Kidney epithelial cell (primary cell): ENCODE measurements at places on chromosomes 4 and X.

DNA sequence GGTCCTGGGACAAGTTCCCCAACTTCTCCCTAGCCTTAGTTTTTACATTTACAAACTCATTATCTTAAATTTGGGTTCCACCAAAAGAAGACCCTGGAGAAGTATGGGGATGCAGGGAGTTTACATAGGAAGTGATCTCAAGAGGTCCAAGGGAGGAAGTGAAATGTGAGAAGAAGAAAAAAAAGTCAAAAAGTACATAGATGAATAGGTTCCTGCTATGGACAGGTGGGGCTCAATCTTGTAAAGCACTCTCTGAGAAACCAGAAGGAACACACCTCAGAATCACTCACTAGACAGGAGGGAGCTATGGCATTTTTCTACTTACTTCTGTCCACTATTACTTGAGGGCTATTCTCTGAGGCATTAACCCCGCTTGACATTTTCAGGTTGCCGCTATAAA, 56.6 kb downstream of the ARHGAP6 start:
- no peak for DNase-seq

GRCh38 chr4:182219411-182220056, 23.7 kb upstream of the TENM3 start:
- DNase-seq, result no peak

DNA sequence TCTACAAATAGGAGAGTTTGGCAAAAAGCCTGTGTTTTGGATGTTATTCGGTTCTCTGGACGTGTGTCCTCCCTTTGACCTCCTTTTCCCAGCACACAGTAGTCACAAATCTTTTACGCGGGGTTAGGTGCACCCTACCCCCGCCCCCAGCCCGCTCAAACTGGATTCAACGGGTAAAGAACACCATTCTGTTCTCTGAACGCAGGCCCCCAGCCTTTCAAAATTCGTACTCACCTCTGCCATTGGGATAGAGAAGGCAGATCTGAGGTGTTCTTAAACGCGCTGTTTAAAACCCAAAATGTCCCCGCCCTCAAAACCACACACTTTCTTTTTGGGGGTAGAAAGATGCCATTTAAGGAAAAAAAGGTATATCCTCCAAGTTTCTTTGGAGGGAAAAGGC, 2.7 kb downstream of the LEF1 start:
- DNase-seq, result no peak

- peak; percentile 7 for DNase-seq
These were observed 40.7 kb downstream of the KLHL8 start for GRCh38 chr4:87179751-87180150.

DNA sequence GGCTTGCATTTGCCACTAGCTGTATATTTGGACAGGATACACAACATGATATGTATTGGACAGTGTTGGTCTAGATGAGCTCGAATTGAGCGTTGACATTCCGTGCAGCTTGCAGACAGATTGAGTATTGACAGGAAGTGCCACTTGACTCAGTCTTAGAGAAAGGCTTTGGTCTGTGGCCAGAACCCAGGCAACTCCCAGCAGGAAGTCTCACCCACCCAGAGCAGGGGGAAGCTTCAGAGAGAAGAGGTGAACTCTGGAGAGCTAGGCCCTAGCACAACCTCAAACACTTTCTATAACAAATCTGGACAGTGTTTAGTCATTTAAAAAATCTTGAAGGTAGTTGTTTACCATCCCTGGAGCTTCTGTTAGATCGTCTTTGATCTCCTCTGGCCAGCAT, 280.5 kb downstream of the FBXW7 start:
- no peak for DNase-seq

- no peak for DNase-seq
These were observed 117.9 kb downstream of the COL25A1 start for GRCh38 chr4:109184491-109184961.

GRCh38 chr4:122826553-122827257, at the start of gene FGF2:
TSS of gene FGF2 (plus strand) at chr4:122826831. CDS start at chr4:122827175, 344 bp downstream.
- DNase-seq, result no peak

DNA sequence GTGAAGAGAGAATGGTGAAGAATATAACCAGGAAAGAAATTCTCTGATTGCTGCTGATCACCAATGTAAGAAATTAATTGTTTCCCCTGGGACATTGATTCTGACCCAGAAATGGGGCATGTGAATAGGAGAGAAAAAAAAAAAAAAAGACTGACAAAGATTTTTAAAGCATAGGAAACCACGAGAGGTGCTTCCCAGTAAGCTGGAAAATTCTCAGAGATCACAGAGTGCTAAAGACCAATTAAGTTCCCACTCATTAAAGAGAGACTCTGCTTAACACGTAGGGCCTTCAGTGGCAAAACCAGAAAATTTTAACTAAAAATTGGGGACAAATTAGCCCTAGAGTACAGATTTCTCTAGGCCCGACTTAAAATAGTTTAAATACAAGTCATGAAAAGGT, 604.4 kb downstream of the ARAP2 start:
- no peak for DNase-seq

DNA sequence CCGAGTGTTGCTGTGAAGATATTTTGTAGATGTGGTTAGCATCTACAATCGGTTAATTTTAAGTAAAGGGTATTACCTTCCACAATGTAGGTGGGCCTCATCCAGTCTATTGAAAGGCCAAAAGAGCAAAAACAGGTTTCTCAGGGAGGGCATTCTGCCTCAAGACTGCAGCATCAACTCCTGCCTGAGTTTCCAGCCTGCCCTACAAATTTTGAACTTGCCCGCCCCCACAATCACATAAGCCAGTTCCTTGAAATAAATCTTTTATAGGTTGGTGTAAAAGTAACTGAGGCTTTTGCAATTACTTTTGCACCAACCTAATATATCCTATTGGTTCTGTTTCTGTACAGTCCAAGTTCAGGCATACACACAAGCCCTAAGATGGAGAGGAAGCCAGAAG, 22.1 kb upstream of the PI4K2B start:
- DNase-seq, result no peak

DNA sequence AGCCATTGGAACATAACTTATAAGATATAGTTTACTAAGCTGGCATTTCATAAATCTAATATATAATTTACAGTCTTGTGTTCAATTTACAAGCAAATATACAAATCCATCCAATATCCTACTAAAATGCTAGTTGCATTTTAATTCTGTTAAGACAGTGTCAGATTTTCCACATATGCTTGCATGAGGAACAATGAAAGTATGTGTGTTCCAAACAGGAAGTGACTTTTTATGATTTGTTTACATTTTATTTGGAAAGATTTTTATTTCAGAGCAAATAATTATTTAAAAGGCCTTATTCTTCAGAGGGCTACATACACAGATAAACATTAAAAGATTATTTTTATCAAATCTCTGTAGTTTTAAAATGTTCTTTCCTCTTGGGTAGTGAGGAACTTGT, 130.1 kb downstream of the KLHL34 start:
- DNase-seq, result no peak

GRCh38 chrX:74536832-74537371, 77.5 kb downstream of the RLIM start:
- no peak for DNase-seq

GRCh38 chrX:50206753-50207152, 2.2 kb downstream of the CCNB3 start:
- DNase-seq, result no peak

GRCh38 chr4:120760047-120760446, 162.5 kb downstream of the PRDM5 start:
- no peak for DNase-seq

DNA sequence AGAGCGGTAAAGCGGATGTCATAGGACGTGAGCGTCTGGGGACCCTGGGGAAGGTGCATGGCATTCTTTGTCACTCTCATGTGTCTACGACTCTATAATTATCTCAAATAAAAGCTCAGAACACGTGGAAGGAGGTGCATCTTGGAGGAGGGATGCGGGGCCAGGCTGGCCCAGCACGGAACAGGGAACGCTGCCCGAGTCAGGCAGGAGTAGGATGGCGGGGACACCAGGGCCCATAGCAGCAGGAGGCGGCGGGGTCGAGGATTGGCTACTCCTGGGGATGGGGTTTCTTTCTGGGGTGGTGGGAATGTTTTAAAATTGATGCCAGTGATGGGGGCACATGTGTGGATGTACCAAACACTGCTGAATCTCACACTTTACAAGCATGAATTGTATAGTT, 5.4 kb upstream of the HTRA3 start:
- no peak for DNase-seq

- DNase-seq, result no peak
These were observed 96.8 kb upstream of the FAT1 start for GRCh38 chr4:186820391-186820891.

GRCh38 chr4:70895405-70895804, 6.8 kb upstream of the MOB1B start:
- DNase-seq, result no peak

DNA sequence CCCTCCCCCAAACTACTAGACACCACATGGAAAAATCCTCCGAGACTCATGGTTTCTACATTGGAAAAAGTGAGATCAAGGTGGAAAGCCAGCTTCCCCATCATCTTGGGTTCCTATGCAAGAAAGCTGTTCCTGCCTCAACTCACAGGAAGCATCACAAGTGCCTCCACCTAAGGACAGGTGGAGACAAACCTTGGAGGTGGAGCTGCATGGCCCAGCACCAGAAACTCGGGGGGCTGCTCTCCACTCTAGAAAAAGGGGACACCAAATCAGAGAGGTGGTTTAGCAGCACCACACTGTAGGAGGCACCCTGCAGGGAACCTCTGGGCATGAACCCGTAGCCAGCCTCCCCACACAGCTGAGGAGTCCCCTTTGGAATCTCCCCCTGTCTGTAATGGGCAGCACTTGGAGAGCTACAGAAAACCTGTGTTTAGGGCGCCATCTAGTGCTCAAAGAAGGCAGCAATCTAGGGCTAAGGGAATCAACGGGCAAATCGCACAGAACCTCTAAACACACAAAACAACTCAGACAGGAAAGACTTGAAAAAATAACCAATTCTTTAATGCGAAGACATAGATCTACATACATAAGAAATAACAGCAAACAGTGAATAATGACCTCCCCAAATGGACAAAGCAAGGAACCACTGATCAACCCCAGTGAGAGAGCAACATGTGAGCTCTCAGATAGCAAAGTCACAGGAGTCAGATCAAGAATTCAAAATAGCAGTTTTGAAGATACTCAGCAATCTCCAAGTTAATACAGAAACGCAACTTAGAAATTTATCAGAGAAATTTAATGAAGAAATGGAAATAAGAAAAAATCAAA, 37.0 kb upstream of the ZBTB33 start:
- peak; percentile 1 for DNase-seq

- no peak for DNase-seq
These were observed 325.4 kb upstream of the GALNT7 start for GRCh38 chr4:172843192-172843591.

GRCh38 chrX:155967653-155968325, 29.7 kb upstream of the IL9R start:
- DNase-seq, result no peak

GRCh38 chr4:67727124-67727850, 26.3 kb upstream of the UBA6 start:
- peak; percentile 82 for DNase-seq
